Regular cardiac myocyte (primary cell): ENCODE measurements at places on chromosomes 13 and 19. TPM values are rescaled to one million over a fixed set of nuclear protein-coding genes. Genes with fewer than 3 reads are reported as not detected.

ZNF569 gene
- total RNA-seq: 8.6 and 13.5 TPM in 2 replicates

PSG7 gene
- total RNA-seq: under 0.01 TPM in 2 replicates

LIM2 gene
- not detected in 2 replicates for total RNA-seq

CYP2S1 gene
- total RNA-seq: under 0.01 and 1.3 TPM in 2 replicates

CYP4F8 gene
- not detected in 2 replicates for total RNA-seq

NLRP7 gene
- not detected in 2 replicates for total RNA-seq

PRTN3 gene
- total RNA-seq: not detected in 2 replicates

ZNF493 gene
- total RNA-seq: 5.2 and 12.7 TPM in 2 replicates

SLC44A2 gene
- total RNA-seq: 22.6 and 27.4 TPM in 2 replicates

CEACAM4 gene
- not detected in 2 replicates for total RNA-seq

ZNF737 gene
- total RNA-seq: 8.2 and 20.6 TPM in 2 replicates

CLEC17A gene
- under 0.01 TPM in 2 replicates for total RNA-seq

CGB3 gene
- not detected in 2 replicates for total RNA-seq

UBE2L5 gene
- under 0.01 TPM in 1 of 2 replicates, not detected in the other for total RNA-seq

LILRB1 gene
- not detected in 2 replicates for total RNA-seq

ZNF208 gene
- under 0.01 and 1.4 TPM in 2 replicates for total RNA-seq

IGSF23 gene
- total RNA-seq: 0.19 and 0.28 TPM in 2 replicates

URAD gene
- not detected in 2 replicates for total RNA-seq

CAB39L gene
- 7.5 and 7.9 TPM in 2 replicates for total RNA-seq

IGFL4 gene
- total RNA-seq: not detected in 2 replicates

FFAR2 gene
- total RNA-seq: not detected in 2 replicates

IFNL1 gene
- total RNA-seq: not detected in 2 replicates

ZNF345 gene
- 1.2 and 1.7 TPM in 2 replicates for total RNA-seq
